Stimulated activated effector memory CD8-positive, alpha-beta T cell treated with anti-CD3 and anti-CD28 coated beads, Interleukin-12 subunit alpha, Interleukin-12 subunit beta, amount 100 ng/mL, for 72 hours (primary cell): ENCODE measurements at places on chromosomes 3 and 15.

DNA sequence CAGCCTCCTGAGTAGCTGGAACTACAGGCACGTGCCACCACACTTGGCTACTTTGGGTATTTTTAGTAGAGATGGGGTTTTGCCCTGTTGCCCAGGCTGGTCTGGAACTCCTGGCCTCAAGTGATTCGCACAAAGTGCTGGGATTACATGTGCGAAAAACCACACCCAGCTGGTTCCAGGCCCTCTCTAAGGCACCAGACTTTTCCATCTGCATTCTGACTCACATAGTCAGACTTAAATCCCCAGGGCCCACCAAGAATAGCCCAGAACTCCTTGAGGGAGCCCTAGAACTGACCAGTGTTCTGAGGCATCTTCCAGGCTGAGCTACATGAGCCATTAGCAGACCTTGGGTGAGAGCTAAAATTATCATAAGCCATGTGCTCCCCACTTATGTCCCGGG, 68.1 kb downstream of the NMD3 start:
- DNase-seq, result no peak

GRCh38 chr3:181454451-181455027, 257.2 kb upstream of the SOX2 start:
- DNase-seq, result no peak

GRCh38 chr3:177764377-177764912, 567.2 kb upstream of the TBL1XR1 start:
- no peak for DNase-seq

DNA sequence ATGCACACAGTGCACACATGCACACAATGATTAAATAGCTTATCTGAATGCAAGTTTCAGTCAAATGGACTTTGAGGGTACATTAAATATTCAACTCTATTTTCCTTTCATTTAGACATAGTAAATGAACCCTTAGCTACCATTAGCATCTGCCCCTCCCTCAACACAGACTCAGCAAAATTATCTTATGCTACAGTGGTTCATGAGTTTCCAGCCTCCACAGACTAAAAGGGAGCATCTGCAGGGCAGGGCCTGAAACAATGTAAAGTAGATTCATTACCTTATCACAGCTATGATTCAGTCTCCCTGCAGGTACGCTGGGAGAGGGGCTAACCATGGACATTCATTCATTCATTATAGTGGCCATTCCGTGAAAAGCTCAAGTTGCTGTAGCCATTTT, 329.1 kb downstream of the VGLL3 start:
- no peak for DNase-seq

DNA sequence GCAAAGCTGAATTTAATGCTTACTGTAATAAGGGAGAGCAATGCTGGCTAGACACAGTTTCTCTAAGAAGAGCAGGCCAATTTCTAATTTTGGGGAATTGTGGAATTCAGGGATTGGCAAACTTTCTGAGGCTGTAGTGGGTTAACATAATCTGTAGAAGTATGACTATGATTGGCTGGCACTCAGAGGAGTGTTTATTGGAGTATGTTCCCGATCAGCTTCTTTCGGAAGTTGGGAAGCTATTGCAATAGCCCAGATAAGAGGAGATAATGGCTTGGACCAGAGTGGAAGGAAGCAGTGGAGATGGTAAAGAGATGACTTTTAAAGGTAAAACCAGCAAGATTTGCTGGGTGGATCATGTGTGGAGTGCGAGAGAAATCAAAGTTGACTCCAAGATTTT, 19.4 kb downstream of the TMOD3 start:
- DNase-seq, result no peak

DNA sequence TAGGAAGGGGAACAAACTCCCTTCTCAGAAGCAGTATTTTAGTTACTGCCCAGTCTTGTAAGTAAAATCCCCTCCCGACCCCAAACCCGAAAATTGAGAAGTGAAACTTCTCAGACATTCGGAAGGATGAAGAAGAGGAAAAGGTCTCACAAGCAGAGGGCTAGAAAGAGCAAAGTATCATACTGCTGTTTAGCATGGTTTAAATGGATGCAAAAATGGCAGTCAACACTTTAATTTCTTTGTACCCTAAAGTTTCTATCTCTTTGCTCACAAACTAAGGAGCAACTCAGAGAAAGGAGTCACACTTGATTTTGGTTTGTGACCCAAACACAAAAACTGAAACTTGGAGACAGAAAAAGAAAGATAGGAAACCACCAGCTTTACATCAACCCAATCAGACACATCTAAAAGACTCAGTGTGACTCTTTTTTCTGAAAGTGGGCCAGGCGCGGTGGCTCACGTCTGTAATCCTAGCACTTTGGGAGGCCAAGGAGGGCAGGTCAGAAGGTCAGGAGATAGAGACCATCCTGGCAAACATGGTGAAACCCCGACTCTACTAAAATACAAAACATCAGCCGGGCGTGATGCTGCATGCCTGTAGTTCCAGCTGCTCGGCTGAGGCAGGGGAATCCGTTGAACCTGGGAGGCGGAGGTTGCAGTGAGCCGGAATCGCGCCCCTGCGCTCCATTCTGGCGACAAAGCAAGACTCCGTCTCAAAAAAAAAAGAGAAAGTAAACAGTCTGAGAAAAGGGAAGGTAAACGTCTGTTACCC, 63.2 kb upstream of the ATP11B start:
- DNase-seq, result no peak

GRCh38 chr3:194685718-194686413, at the start of gene FAM43A:
TSS of gene FAM43A (plus strand) at chr3:194685883. CDS start at chr3:194686827, 944 bp downstream.
- DNase-seq, result peak; percentile 93

DNA sequence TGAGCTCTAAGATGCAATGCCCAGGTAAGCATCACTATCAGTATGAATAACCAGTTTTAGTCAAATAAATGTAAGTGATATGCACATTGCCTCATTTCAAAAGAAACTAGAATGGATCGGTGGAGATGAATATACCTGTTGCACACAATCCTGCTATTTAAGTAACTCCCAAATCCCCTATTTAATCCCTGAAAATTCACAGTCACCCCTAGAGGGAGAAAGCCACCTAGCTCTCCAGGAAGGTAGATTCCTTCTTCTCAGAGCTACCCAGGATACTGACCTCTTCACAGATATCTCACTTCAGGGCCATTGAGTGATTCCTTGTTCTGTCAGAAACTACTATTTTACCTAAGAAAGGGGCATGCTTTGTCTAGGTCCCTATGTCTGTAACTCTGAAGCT, 11.7 kb downstream of the LSAMP start:
- DNase-seq, result no peak

GRCh38 chr15:44033894-44034293, 161.2 kb downstream of the FRMD5 start:
- no peak for DNase-seq

DNA sequence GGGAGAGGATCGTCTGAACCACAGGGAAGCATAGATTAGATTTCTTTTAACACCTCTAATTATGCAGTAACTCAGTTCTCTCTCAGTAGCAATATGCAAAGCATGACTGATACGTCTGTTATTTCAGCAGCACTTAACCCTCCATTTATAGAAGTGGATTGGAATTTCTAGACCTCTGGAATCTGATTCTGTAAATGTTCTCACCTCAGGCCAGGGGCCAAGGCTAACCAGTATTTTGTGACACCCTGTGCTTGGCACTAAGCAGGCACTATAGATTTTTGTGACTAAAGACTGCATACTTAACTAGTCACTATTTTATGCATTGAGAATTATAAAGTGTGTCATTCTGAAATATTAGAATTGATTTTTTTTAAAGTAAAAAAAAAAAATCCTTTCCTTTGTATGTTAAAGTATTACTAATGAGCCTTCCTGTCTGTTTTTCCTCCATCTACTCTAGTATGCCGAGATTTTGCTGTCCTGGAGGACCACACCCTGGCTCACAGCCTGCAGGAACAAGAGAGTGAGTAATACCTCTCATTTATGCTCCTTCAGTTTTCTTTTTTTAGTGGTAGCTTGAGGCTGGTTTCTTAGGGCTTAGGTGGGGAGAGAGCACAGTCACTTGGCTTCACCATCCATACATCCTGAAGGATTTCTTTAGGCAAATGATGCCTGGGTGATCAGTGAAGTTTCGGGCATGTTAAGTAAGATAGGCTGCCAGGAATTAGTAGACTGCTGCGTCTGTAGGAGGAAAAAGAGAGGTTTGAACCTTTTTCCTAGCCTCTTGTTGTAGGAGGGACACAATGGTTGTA, 26.5 kb upstream of the UTS2B start:
- DNase-seq, result no peak
